ENCODE measurements at places on chromosomes 7 and 10. TPM values are rescaled to one million over a fixed set of nuclear protein-coding genes. Genes with fewer than 3 reads are reported as not detected.
A peak's percentile ranks its signal among the peaks of the same experiment; 100 is the strongest.

The CDH23 gene
- 108 TPM for total RNA-seq

The KAZALD1 gene
- total RNA-seq, result 0.61 TPM

The CALHM2 gene
- 54.1 TPM for total RNA-seq

The FAM25G gene
- total RNA-seq, result not detected

The TRIM50 gene
- not detected for total RNA-seq

DNA sequence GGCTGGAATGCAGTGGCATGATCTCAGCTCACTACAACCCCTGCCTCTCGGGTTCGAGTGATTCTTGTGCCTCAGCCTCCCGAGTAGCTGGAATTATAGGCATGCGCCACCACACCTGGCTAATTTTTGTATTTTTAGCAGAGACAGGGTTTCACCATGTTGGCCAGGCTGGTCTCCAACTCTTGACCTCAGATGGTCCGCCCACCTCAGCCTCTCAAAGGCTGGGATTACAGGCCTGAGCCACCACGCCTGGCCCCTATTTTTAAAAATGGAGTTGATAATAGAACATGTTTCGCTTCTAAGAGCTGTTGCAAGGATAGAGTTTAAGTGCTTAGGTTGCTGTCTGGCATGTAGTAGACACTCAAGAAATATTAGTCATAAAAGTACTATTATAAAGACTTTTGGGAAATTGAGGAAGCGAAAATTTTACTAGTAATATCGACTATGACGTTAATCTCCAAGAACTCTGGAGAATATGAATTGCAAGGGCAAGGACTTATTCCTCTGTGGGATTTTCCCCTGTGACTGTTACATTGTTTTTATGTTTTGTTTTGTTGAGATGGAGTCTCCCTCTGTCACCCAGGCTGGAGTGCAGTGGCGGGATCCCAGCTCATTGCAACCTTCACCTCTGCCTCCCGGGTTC, 7.9 kb downstream of the GTF2I start:
- no peak overlapping the region for H3K27ac ChIP-seq
- no peaks in the 10 kb centered on the region for H3K36me3 ChIP-seq
- peaks cover 19% of the 10 kb centered on the region for H3K4me1 ChIP-seq
- DNase-seq, result no peak

DNA sequence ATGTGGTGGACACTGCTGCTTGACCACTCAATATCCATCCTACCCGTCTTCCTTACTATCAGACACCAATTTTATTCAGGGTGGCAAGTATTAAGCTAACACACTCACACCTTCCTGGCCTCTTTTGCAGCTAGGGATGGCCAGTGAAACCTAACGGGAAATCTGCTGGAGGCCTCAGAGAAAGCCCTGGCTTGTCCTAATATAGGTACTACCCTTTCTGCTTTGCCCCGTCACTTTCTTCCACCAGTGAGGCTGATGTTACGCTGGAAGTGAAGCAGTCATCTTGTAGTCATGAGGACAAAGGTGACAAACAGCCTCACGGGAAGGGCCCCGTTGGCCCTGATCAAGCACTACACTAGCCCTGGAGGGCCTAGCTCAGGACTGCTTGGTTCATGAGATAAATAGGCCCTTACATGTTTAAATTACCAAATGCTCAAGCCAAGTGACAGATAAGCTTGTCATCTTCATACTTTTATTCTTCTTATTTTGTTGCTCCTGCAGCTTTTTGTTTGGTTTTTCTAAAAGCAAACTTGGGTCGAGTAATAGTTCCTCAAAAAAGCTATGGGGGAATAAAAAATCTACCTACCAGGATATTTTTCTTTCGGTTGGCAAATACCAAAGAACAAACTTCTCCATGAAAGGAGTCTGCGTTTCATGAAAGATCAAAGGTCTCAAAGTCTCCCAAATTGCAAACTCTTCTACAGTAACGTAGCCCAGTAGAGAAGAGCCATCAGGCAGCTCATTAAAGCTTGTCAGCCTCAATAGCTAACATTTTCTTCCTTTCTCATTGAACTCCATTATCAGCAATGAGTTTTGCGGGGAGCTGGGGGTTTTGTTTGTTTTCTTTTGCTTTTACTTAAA, 17.5 kb downstream of the CREB3L2 start:
- H3K4me3 ChIP-seq, result no peak overlapping the region
- no peaks in the 10 kb centered on the region for H3K36me3 ChIP-seq
- no peaks in the 10 kb centered on the region for H3K27me3 ChIP-seq
- DNase-seq, result no peak
- no peak overlapping the region for H3K27ac ChIP-seq

DNA sequence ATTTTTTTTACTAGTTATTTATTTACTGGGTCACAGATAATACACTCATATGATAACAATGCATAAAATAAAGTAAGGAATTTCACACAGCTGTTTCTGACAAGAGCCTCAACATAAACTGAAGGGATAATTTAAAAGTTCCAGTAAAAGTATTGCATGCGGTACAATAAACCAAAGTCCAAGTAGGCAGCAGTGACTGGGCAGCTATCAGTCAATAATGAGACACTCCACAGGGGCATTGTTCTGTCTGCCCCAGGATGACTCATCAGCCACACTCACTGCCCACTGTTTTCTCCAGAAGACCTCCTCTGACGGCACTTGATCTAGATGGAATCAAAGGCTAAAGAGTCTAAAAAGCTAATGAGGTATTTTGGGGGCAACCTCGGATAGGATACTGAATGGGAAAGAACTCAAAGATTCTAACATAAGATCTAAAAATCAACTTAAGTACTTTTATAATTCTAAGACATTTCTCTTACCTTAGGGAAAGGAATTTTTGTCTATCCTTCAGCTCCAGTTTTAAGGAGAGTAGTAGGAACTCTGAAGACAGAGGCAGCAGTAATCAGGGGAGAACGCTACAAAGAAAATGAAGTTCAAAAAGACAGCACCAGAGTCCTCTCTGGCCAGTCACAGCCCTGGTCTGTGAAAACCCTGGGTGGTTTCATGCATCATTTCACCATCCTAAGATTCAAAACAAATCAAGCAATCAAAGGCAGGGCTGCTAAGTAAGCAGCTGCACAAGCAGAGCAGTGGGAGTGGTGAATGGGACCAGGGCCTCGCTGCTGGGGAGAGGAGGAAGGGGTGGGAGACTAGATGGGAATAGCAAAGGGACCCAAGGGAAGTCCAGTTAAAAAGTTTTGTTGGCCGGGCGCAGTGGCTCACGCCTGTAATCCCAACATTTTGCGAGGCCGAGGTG, 175.1 kb downstream of the AVL9 start:
- H3K27ac ChIP-seq, result no peak overlapping the region
- H3K4me3 ChIP-seq, result no peak overlapping the region
- H3K4me1 ChIP-seq, result no peaks in the 10 kb centered on the region
- no peaks in the 10 kb centered on the region for H3K27me3 ChIP-seq

DNA sequence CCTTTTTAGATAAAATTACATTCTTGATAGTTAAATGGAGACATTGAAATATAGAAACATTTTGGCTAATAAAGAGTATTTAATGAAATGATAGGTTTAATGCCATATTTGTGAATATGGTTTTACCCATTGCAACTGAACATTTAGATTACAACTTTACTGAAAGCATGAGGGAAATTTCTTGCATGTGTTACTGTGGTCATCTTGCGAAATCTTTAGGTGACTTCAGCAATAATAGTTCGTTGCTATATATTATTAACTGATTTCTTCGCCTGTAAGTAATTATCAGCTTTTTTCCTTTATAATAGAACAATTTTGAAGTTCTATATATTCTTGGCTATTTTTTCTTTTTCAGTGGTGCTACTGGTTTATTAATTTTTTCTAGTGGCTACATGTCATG, 83.2 kb downstream of the MLLT10 start:
- H3K4me1 ChIP-seq, result no peaks in the 10 kb centered on the region
- no peak overlapping the region for H3K27ac ChIP-seq
- H3K27me3 ChIP-seq, result no peaks in the 10 kb centered on the region
- no peak overlapping the region for H3K4me3 ChIP-seq

- DNase-seq, result no peak
- no peaks in the 10 kb centered on the region for H3K27me3 ChIP-seq
- peak overlapping the region; percentile 15 for H3K4me3 ChIP-seq
- H3K4me1 ChIP-seq, result peaks cover 30% of the 10 kb centered on the region
These were observed 10.0 kb downstream of the FOXK1 start for GRCh38 chr7:4692055-4692454.

DNA sequence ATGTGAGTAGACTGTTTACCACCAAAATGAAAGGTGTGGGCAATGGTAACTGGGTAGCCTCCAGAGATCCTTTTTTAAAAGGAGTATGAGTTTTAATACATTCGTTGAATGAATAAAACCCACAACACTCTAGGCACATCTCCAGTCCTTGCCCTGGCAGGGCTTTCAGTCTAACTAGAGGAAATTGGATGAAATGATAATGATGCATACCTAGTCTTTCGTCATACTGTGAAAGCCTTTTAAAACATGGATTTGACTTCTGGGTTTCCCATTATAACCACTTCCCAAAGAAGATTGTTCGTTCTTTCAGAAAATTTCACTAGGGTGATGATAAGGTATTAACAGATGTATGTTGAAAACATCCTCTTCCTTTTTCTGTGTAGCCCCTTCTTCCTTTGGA, 110.8 kb downstream of the REEP3 start:
- H3K27ac ChIP-seq, result no peak overlapping the region
- no peak overlapping the region for H3K4me3 ChIP-seq
- no peak for DNase-seq

DNA sequence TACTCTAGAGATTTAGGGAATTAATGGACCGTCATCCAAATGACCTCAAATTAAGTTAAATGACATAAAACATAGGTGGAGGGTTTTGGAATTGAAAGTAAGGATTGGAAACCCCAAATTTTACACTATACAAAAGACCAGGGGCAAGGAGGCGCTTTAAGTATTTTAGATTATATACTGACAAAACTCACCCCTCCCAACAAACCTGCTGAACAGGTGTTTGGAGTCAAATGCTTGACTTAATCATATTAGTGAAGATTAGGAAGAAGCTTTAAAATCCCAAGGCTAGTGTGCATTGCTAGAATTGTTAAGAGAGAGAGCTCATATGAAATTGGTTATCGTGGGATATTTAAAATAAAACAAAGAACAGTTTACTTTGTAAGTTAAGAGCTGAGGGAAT, at the start of gene GNGT1:
TSS of gene GNGT1 (plus strand) at position 301 of the 400 bp plus-strand sequence. CDS start 180 bp downstream, outside the sequence.
- no peaks in the 10 kb centered on the region for H3K36me3 ChIP-seq
- H3K4me3 ChIP-seq, result no peak within 1 kb of the TSS
- DNase-seq, result no peak
- no peak within 1 kb of the TSS for H3K27ac ChIP-seq

- H3K27me3 ChIP-seq, result no peaks in the 10 kb centered on the region
- DNase-seq, result no peak
- H3K4me1 ChIP-seq, result no peaks in the 10 kb centered on the region
- no peak overlapping the region for H3K4me3 ChIP-seq
- no peak overlapping the region for H3K27ac ChIP-seq
These were observed 157.5 kb downstream of the LYZL1 start for GRCh38 chr10:29446327-29446726.

GRCh38 chr7:140283472-140283871, 106.7 kb upstream of the KDM7A start:
- H3K36me3 ChIP-seq, result no peaks in the 10 kb centered on the region
- no peak overlapping the region for H3K27ac ChIP-seq
- H3K4me1 ChIP-seq, result no peaks in the 10 kb centered on the region
- no peak for DNase-seq
- H3K4me3 ChIP-seq, result no peak overlapping the region
- H3K27me3 ChIP-seq, result no peaks in the 10 kb centered on the region

DNA sequence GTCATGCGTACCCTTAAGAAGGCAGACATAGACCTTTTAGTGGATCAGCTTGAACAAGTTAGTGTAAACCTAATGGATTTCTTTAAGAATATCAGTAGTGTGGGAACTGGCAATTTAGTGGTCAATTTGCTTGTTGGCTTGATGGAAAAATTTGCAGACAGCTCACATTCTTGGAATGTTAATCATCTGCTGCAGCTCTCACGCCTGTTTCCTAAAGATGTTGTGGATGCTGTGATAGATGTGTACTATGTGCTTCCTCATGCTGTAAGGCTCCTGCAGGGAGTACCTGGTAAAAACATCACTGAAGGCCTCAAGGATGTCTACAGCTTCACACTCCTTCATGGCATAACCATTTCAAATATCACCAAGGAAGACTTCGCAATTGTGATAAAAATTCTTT, 103.4 kb downstream of the ABCA13 start:
- no peaks in the 10 kb centered on the region for H3K36me3 ChIP-seq
- DNase-seq, result no peak
- no peak overlapping the region for H3K4me3 ChIP-seq
- no peaks in the 10 kb centered on the region for H3K27me3 ChIP-seq
- H3K4me1 ChIP-seq, result no peaks in the 10 kb centered on the region
- H3K27ac ChIP-seq, result no peak overlapping the region

GRCh38 chr7:44930921-44931320, 45.6 kb upstream of the PURB start:
- no peak overlapping the region for H3K4me3 ChIP-seq
- no peaks in the 10 kb centered on the region for H3K4me1 ChIP-seq
- H3K27ac ChIP-seq, result no peak overlapping the region
- H3K27me3 ChIP-seq, result no peaks in the 10 kb centered on the region
- DNase-seq, result no peak

DNA sequence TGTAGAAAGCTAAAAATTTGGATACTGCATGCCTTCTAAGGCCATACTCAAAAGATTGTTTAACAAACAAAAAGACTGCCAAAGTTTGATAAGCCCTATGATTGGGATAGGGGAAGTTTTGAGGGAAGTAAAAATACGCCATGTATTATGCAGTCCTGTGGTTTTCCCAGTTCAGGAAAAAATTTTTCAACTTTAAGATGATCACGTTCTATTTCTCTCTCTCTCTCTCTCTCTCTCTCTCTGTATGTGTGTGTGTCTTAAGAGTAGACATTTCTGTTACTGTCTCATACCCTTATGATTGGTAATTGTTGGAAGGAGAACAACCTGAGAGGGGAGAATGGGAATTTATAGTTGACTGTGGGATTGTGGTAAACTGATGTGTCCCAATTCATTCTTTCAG, 69.1 kb upstream of the CYP26C1 start:
- no peak overlapping the region for H3K4me3 ChIP-seq
- DNase-seq, result no peak
- no peaks in the 10 kb centered on the region for H3K4me1 ChIP-seq
- H3K36me3 ChIP-seq, result no peaks in the 10 kb centered on the region

- no peaks in the 10 kb centered on the region for H3K36me3 ChIP-seq
- peaks cover 3% of the 10 kb centered on the region for H3K4me1 ChIP-seq
- no peaks in the 10 kb centered on the region for H3K27me3 ChIP-seq
These were observed 7.8 kb upstream of the CRHR2 start for GRCh38 chr7:30690011-30690410.

DNA sequence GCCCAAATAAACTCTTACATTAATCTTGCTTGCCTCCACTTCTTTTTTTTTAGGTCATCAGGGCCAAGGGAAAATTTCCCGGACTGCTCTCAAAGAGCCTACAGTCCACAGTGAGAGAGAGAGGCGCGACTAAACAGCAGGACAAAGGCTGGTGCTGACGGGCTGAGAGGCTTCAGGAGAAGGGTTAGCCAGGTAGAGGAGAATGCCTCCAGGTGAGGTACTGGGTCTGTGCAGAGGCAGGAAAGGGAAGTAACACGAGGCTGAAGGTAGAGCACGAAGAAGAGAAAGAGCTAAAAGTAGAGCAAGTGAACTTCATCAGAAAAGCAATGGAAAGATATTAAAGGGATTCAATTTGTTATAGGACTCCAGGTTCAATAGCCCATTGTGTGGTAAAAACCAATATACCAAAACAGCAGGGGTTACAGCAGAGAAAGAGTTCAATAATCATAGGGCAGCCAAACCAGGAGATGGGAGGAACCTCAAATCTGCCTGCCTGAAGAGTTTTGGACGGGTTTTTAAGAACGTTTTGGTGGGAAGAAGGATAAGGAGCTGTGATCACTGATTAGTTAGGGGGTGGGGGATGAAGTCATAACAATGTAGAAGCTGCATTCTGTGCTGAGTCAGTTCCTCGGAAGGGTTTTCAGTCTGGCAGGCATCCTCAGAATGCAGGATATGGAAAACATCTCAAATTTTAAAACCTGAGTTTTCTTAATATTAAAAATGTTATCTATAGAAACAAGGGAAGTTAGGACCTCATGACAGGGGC, 171.5 kb downstream of the AKR1D1 start:
- no peaks in the 10 kb centered on the region for H3K36me3 ChIP-seq
- DNase-seq, result no peak
- no peak overlapping the region for H3K4me3 ChIP-seq
- H3K27ac ChIP-seq, result no peak overlapping the region
- peaks cover 2% of the 10 kb centered on the region for H3K4me1 ChIP-seq
